Gastrocnemius medialis (tissue), 4 donors: ENCODE measurements at places on chromosomes 13 and 19. TPM values are rescaled to one million over a fixed set of nuclear protein-coding genes. Genes with fewer than 3 reads are reported as not detected.

Gene REXO1
- total RNA-seq = 10.8 TPM

Gene SHISA2
- total RNA-seq = 2.8 TPM

DNA sequence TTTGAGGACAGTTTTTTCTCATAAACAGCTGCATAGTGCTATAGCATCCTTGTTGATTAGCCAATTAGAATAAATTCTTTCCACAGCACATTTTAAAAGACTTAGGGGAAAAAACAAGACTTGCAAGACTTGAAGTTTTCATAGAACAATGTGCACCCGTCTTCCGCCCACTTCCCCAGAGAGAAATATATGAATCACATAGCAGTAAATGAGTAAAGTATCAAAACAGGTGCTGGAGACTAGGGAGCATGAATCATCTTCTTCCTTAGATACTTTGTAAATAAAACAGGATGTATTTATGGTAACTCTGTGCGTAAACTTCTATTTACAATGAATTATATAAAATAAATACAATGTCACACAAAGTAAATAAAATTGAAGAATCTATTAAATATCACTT lies 75.1 kb downstream of the COL4A2 start:
- peaks cover 22% of the 10 kb centered on the region for H3K4me1 ChIP-seq
- no peak overlapping the region for H3K4me3 ChIP-seq

DNA sequence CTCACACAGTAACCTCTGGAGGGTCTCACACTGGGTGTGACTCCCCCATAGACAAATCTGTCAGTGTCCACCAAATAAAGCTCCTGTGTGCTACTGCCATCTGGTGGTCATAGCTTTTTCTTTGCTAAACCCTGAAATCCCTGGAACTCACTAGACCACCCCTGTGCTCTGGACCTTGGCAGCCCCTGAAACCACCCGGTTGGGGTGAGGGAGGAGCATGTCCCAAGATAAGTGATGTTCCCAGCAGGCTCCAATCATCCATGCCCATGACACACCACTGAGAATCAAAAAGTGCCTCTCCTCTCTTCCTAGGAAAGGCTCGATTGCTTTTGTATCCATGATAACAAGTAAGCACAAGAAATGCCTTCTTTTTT lies 6.5 kb upstream of the HSD17B14 start:
- H3K36me3 ChIP-seq = peaks cover 4% of the 10 kb centered on the region
- DNase-seq = peak; percentile 27
- no peak overlapping the region for H3K27ac ChIP-seq
- H3K4me3 ChIP-seq = no peak overlapping the region
- no peaks in the 10 kb centered on the region for H3K4me1 ChIP-seq

DNA sequence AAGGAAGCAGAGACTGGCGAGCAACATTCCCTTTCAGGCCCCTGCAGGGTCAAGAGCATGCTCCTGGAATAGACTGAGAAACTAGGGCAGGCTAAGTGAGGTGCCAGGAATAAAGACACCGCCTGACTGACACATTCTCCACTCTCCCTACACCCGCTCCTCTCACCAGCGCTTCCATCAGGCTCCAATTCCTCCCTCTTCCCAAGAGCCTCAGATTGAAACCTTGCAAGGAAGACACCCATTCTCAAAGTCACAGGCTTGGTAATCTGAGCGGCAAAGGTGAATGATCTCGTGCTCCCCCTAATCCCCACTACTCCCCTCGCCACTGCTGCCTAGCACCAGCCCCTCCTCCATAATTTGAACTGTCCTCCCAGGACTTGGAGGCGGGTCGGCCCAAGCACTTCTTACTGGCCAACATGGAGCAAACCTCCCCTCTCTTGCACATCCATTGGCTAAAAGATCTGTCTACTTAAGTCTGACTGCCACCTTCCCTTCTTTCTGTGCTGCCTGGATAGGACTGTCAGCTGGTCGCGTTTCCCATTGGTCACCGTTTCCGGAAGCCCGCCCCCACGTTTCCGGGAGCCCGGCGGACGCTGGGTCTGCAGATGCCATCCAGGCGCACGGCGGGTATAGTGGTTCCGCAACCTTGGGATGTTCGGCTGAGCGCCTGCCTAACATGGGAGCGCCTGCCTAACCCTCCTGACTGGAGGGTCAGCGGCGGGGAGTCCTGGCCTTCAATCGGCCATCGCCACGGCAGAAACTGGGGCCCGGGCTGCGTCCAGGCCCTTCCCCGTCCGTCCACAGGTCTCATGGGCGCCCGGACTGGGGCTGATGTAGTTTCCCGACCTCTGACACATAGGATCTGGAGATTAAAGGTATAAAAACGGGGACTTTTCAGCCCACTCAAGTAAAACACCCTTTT lies 33.6 kb downstream of the ZNF383 start:
- no peak overlapping the region for H3K27ac ChIP-seq
- H3K36me3 ChIP-seq = peaks cover 2% of the 10 kb centered on the region
- H3K27me3 ChIP-seq = no peaks in the 10 kb centered on the region
- DNase-seq = peak; percentile 28
- peak overlapping the region; percentile 59 for H3K4me3 ChIP-seq

DNA sequence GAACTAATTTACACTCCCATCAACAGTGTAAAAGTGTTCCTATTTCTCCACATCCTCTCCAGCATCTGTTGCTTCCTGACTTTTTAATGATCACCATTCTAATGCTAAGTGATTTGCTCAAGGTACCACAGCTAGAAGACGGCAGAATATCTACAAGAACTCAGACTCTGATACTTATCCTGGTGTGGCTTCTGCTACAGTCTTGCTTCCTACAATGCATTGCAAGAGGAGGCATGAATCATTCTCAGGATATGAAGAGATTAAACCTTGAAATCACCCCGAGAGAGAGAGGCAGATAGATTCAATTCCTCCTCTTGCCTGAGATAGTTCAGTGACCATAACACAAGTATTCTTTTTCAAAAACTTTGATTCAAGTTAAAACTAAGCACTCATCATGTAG lies 306.4 kb downstream of the TBC1D4 start:
- DNase-seq = no peak
- no peaks in the 10 kb centered on the region for H3K27me3 ChIP-seq
- no peak overlapping the region for H3K4me3 ChIP-seq
- no peaks in the 10 kb centered on the region for H3K36me3 ChIP-seq
- no peak overlapping the region for H3K27ac ChIP-seq

Gene LILRB5
- total RNA-seq = 5.9 TPM

DNA sequence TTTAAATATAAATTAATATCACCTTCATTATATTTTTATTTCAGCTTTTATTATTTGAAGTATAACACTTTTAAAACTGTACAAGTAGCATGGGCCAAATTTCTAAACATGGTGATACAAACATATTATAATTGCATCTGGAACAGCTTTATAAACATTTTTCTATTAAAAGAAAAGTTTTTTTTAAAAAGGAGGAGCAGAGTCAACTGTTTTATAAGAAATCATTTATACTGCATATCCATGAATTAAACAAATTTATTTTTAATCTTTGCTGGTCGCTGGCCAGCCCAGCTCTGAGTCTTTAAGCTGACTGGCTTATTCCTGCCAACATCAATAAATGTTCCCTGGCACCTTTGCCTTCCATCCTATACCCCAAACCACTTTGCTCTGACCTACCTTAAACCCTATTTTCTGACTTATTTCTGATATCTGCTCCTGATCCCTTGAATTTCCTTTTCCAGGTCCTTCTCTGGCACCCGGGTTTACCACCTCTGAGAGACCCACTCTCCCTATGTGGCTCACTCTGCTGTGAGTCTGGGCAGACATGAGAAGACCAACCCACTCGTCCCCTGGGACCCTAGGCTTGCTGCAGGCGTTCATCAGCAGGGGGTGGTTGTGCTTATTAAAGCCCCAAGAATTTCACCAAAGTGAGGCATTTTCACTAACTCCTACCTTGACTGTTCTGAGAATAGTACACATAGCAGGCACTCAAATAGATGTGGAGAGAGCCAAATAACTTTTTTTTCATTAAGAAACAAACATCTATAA lies 220.3 kb downstream of the KLF12 start:
- H3K4me1 ChIP-seq = peaks cover 12% of the 10 kb centered on the region
- no peak for DNase-seq
- no peaks in the 10 kb centered on the region for H3K36me3 ChIP-seq
- no peak overlapping the region for H3K27ac ChIP-seq
- no peaks in the 10 kb centered on the region for H3K27me3 ChIP-seq

GRCh38 chr19:39839678-39840327 lies 5.8 kb upstream of the DYRK1B start:
- H3K4me3 ChIP-seq = no peak overlapping the region
- no peak for DNase-seq
- no peaks in the 10 kb centered on the region for H3K27me3 ChIP-seq
- no peak overlapping the region for H3K27ac ChIP-seq

GRCh38 chr13:50713523-50714248 lies 129.8 kb downstream of the DLEU7 start:
- DNase-seq = no peak
- H3K27me3 ChIP-seq = no peaks in the 10 kb centered on the region
- H3K4me3 ChIP-seq = no peak overlapping the region
- H3K27ac ChIP-seq = no peak overlapping the region
- H3K36me3 ChIP-seq = no peaks in the 10 kb centered on the region
- H3K4me1 ChIP-seq = no peaks in the 10 kb centered on the region

GRCh38 chr19:55297267-55297666 lies 13.5 kb downstream of the BRSK1 start:
- no peaks in the 10 kb centered on the region for H3K4me1 ChIP-seq
- no peak for DNase-seq
- H3K4me3 ChIP-seq = no peak overlapping the region
- H3K27ac ChIP-seq = no peak overlapping the region

GRCh38 chr13:20566898-20567874 lies at the start of gene IFT88:
Gene IFT88, plus strand, starts transcription at chr13:20567157. Its CDS starts 7,229 bp downstream, at chr13:20574386.
- H3K27me3 ChIP-seq = no peaks in the 10 kb centered on the region
- H3K36me3 ChIP-seq = no peaks in the 10 kb centered on the region
- H3K4me3 ChIP-seq = peak within 1 kb of the TSS; percentile 82
- peak; percentile 72 for DNase-seq
- H3K4me1 ChIP-seq = peaks cover 9% of the 10 kb centered on the region

GRCh38 chr13:73481886-73482445 lies 423.2 kb downstream of the KLF5 start:
- H3K27me3 ChIP-seq = no peaks in the 10 kb centered on the region
- H3K4me1 ChIP-seq = peaks cover 21% of the 10 kb centered on the region
- DNase-seq = peak; percentile 63
- peak overlapping the region; percentile 85 for H3K27ac ChIP-seq

Gene CGB3
- not detected for total RNA-seq

Gene CYP2A7
- total RNA-seq = not detected

DNA sequence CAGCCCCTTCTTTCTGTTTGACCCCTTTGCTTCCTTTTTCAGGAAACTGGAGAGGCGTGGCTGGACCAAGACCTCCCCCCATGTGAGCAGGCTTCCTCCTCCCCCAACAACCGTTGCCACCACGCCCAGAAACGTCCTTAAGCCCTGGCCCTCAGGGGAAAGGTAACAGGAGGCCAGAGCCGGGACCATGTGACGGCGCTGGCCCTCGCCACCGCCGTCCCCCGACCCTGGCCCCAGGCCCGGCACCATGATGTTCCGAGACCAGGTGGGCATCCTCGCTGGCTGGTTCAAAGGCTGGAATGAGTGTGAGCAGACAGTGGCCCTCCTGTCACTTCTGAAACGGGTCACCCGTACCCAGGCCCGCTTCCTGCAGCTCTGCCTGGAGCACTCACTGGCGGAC lies 14.4 kb downstream of the SAMD4B start:
- H3K4me3 ChIP-seq = no peak overlapping the region
- H3K27ac ChIP-seq = no peak overlapping the region
- H3K4me1 ChIP-seq = no peaks in the 10 kb centered on the region

- no peak overlapping the region for H3K27ac ChIP-seq
- H3K36me3 ChIP-seq = no peaks in the 10 kb centered on the region
- no peak for DNase-seq
- no peaks in the 10 kb centered on the region for H3K4me1 ChIP-seq
- no peak overlapping the region for H3K4me3 ChIP-seq
These were observed 31.6 kb downstream of the LACC1 start for GRCh38 chr13:43911278-43911677.

DNA sequence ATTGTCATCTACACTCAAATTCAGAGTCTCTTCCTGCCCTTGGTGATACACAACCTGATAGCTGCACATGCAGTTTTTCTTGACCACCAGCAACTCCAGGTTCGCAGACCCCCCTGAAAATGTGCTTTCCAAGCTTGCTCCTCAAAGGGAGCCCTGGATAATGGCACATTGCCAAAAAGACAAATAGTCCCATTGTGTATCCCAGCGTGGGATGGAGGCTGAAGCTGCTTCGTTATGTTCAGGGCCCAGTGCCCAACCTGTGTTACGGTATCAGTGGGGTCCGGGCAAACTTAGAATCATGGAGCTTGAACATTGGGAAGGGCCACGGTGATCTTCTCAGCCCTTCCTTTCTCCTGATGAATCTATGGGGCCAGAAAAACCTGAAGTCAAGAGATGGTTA lies 173.0 kb downstream of the TEX29 start:
- DNase-seq = no peak
- no peak overlapping the region for H3K4me3 ChIP-seq
- no peaks in the 10 kb centered on the region for H3K36me3 ChIP-seq

DNA sequence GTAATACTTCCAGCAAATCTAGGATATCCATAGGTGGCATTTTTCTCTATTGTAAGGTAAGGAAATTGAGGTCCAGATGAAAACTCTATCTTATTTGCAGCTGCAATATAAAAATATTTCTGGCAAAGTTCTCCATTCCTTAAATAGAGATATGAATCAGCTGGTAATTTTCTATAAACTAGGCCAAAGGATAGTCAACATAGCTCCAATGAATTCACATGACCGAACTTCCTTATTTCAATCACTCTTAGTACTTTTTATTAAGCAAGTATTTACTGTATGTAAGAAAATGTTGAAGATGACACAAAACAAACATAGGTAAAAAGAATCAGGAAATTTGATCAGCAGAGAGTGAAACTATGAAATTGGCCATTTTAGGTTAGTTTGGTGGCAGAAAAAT lies 13.0 kb upstream of the LCP1 start:
- H3K27me3 ChIP-seq = no peaks in the 10 kb centered on the region
- H3K4me1 ChIP-seq = no peaks in the 10 kb centered on the region
- H3K36me3 ChIP-seq = no peaks in the 10 kb centered on the region
- no peak overlapping the region for H3K27ac ChIP-seq

DNA sequence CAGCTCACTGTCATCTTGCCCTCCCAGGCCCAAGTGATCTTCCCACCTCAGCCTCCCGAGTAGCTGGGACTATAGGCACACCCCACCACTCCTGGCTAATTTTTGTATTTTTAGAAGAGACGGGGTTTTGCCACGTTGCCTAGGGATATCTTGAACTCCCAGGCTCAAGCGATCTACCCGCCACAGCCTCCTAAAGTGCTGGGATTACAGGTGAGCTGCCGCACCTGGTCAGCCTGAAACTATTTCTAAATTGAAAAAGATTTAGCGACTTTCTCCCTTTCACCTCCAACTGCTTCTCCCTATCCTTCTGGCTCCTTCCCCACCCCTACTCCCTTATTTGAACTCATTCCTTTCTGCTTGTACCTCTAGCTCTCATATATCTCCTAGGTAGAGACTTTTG lies 19.8 kb upstream of the NAA16 start:
- H3K36me3 ChIP-seq = no peaks in the 10 kb centered on the region
- H3K4me3 ChIP-seq = no peak overlapping the region
- no peaks in the 10 kb centered on the region for H3K27me3 ChIP-seq
- DNase-seq = no peak
